Hematopoietic multipotent progenitor cell treated with erythropoietin and hydrocortisone succinate and interleukin-3 and kit ligand, for 6 days (in vitro differentiated cells): ENCODE measurements at places on chromosomes 6 and 20.

DNA sequence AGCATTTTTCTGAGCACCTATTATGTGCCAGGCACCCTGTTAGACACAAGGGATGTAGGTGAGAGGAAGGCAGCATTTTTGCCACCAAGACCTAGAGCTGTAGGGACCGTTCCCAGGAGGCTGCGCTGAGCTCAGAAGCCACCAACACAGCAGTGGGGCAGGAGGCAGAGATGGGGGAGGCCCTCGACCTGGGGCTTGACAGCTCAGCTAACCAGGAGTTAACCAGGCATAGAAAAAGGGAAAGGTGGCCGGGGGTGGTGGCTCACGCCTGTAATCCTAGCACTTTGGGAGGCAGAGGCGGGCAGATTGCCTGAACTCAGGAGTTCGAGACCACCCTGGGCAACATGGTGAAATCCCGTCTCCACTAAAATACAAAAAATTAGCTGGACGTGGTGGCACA lies 29.5 kb downstream of the KIF25 start:
- DNase-seq: no peak

DNA sequence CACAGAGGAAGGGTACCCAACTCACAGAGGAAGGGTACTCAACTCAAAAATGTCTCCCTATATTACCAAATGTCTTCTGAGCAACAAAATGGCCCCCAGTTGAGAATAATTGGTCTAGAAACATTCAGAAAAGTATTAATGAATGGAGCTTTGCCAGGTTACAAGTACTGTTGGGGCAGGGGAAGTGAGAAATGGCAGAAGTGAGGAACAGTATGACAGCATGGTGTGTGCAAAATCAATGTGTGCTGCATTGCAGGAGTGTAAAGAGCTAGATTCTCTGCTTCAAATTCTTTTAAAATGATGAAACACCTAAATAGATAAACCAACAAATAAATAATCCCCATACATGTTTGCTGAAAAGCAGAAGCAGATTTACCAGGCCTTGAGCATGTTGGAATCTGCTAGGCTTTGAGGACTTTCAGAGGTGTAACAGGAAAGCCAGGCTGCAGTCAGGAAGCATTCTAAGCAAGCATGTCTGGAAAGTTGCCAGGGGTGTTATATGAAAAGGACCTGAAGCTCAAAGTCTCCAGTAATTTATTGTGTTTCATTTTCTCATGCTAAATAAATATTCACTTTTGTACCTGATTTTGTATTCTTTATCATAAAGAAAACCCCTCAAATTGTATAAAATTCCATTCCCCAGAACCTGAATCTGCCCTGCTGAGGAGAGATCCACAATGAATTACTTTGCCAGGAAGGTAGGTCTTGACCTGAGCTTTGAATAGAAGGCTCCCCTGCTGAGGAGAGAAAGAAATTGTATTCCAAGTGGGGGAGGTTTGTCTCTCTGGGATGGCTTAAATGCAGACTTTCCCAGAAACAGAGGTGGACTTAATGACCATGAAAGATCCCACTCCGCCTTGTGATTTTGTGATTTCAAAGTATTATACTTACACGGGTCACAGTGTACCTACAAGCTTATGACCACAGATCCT lies 265.0 kb upstream of the MARCKS start:
- DNase-seq: peak; percentile 25

DNA sequence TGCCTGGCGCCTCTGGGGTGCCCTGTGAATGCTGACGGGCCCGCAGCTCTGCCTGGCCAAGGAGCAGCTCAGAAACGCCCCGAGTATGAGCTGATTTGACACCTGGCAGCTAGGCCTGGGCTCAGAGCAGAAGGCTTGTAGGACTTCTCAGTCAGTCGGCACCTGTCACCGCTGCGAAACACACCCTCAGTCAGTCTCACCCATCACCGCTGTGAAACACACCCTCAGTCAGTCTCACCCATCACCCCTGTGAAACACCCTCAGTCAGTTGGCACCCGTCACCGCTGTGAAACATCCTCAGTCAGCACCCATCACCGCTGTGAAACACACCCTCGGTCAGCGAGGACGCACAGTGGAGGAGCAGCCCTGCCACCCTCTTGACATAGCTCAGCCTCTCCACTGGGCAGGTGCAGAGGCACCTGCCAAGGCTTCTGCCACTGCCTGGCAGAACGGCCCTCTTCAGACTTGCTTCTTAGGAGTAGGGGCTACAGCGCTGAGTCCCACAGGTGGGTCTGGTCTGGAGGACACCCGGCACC lies 109.0 kb downstream of the PSMB1 start:
- DNase-seq: no peak

DNA sequence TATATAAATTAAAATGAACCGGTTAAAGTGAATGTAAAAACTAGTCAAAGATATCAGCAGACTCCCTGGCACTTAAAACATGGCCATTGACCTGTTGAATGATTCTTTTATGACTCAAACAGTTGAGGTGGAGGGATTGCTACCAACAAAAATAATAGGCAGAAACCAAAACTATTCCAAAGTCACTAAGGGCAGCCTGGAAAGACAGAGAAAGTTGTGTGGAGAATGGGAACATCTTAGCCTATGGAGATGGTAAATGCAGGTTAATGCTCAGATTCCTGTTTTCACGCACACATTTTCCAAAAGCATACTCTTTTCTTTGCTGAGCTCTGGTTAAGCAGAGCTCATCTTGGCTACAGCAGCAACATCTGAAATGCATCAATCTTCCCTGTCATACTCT lies 553.5 kb downstream of the HACE1 start:
- no peak for DNase-seq

- DNase-seq: peak; percentile 69
Observed at GRCh38 chr20:1313236-1313964, 15.5 kb downstream of the SDCBP2 start.

DNA sequence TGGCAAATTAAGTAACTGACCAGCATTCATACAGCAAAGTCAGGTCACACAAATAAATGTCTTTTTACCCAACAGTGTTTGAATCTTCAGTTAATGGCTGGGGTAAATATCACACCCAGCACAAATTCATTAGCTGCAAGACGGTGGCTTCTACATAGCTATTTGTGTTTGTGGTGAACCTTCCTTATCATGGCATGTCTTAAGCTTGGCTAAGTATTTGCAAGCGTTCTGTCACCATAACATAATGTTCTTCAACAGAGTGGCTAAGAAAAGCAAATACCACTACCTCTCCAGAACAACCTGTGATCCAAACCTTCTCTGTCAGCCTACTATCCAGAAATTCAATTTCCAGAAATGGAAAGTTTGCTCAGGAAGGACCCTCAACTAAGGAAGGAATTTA lies 255.6 kb upstream of the TAB2 start:
- DNase-seq: peak; percentile 46

GRCh38 chr20:25207149-25207959 lies 11.8 kb downstream of the ENTPD6 start:
- DNase-seq: no peak

- no peak for DNase-seq
Observed at GRCh38 chr20:20272686-20273085, 95.2 kb upstream of the INSM1 start.

DNA sequence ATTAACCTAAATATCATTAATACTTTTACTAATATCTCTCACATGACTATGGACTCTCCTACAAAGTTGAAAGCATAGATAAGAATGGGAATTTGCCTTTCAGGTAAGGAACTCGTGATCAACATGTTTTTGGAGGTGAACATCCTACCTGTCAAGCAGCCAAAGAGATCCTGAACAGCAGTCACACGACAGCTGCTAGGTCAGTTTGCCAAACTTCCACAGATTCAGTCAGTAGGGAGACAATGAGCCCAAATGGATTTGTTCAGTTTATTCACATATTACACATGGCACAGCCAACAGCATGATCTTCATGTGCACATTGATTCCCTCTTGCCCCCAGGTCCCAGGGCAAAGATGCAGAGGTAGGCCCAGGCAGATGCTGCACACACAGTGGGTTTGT lies 86.1 kb upstream of the LOC128125822 start:
- no peak for DNase-seq

- DNase-seq: no peak
Observed at GRCh38 chr20:6654513-6655252, 112.8 kb upstream of the BMP2 start.

DNA sequence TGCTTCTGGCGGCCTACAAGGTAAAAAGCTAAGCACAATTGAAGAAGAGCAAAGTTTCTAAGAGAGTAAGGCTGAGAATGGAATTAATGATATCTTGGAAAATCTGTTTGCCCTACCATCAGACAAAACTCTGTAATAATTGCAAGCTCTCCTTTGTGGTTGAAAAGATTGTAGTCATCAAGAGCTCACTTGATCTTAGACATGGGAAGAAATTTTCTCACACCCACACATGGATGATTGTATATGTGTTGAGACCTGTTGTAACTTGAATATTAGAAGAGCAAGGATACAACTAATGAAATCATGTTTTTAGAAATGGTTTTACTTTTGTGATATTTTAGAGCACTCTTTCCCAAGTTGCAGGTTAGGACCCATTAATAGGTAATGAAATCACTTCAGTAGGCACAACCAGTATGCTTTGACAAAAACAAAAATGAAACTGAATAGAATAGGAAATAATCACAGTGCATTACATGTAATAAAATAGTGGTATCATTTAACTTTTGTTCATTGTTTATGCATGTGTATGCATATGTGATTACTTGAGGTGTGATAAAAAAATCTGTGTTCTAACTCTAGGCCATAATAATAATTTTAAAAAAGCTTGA lies 14.0 kb downstream of the DCBLD1 start:
- DNase-seq: no peak

DNA sequence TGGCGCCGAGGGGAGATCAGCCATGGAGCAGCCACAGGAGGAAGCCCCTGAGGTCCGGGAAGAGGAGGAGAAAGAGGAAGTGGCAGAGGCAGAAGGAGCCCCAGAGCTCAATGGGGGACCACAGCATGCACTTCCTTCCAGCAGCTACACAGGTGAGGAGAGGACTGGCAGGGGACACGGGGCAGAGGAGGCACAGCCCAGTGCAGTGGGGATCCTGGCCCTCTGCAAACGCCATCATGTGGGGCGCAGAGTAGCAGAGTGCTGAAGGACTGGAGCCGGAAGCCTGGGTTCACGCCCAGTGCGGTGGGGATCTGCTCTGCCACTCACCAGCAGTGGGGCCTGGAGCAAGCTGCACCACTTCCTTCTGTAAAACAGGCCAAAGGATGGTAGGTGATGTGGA lies 41.1 kb upstream of the FANCE start:
- DNase-seq: no peak

DNA sequence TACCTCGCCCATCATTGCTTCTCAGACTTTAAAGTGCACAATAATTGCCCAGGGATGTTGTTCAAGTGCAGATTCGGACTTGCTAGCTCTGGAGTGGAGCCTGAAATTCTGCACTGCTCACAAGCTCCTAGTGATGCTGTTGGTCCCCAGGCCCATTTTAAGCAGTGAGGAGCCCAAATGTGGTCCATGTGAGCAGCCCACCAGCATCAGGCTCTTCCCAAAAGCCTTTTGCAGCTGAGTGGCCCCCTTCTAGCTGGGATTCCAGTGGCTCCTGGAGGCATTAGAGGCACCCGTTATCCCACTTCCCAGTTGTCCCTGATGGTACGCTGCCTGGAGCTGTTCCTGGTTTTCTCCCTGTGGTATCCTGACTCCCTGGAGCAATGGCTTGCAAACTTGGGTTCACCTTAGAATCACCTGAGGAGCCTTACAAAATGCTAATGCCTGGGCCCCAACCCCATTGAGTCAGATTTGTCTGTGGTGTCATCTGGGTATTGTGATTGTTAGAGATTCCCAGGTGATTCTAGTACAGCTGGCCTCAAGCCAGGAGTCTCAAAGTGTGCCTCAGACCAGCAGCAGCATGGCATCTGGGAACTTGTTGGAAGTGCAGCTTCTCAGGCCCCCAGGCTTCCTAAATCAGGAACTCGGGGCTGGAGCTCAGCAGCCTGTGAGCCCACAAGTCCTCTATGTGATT lies 186.9 kb upstream of the SLC24A3 start:
- no peak for DNase-seq

DNA sequence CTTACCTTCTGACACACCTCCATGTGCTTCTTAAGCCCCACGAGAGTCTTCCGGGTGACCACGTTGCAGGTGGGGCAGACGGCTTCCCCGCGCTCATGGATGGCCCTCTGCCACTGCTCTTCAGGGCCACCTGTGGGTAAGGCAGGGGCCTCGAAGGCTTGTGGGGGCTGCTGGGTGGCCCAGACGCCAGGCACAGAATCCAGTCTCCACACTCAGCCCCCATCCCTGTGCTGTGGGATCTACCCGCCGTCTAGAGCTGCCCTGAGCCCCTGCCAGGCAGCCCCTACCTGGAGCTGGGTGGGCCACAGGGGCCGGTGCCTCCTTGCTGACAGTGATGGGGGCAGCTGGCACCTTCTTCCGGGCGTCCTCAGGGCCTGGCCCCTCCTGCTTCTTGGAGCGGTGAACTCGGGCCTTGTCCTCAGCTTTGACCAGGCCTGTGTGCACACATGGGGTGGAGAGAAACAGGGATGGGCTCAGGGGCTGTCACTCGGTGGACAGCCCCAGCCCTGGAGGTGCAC lies 5.9 kb downstream of the ZNF512B start:
- no peak for DNase-seq

- no peak for DNase-seq
Observed at GRCh38 chr6:93317592-93317991, 101.8 kb downstream of the EPHA7 start.

GRCh38 chr20:2801286-2801728 lies 880 bp upstream of the CPXM1 start:
- DNase-seq: peak; percentile 39

- no peak for DNase-seq
Observed at GRCh38 chr6:79040083-79040482, 38.0 kb downstream of the PHIP start.

GRCh38 chr6:10384610-10385523 lies 30.0 kb downstream of the TFAP2A start:
- no peak for DNase-seq

GRCh38 chr6:100538086-100538485 lies 73.4 kb upstream of the SIM1 start:
- DNase-seq: no peak

GRCh38 chr6:23537828-23538227 lies 588.2 kb upstream of the NRSN1 start:
- DNase-seq: no peak

DNA sequence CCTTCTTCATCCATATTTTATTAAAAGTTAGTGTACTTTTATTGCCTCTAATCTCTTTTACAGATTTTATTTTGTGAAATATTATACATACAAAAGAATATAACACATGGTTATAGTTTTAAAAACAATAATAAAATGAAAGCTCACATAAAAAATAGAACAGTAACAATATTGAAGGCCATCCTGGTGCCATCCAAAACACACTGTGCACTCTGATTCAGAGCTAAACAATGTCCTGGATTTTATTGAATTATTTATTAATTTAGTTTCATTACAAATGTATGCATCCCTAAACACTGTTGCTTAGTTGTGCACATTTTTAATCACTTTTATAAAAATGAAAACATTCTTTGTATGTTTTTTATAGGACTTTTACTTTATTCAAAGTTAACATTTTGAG lies 32.9 kb downstream of the RNF217 start:
- DNase-seq: no peak

GRCh38 chr20:37624963-37625362 lies 68.9 kb upstream of the CTNNBL1 start:
- DNase-seq: no peak
